ENCODE measurements at places on chromosomes 3 and 15. TPM values are rescaled to one million over a fixed set of nuclear protein-coding genes. Genes with fewer than 3 reads are reported as not detected.

- DNase-seq = no peak
Observed at GRCh38 chr3:32969656-32970055, 18.2 kb downstream of the CCR4 start.

ACTC1 gene
- total RNA-seq = not detected

GRCh38 chr15:62071711-62072308 lies 5.0 kb downstream of the C2CD4A start:
- DNase-seq = no peak

DNA sequence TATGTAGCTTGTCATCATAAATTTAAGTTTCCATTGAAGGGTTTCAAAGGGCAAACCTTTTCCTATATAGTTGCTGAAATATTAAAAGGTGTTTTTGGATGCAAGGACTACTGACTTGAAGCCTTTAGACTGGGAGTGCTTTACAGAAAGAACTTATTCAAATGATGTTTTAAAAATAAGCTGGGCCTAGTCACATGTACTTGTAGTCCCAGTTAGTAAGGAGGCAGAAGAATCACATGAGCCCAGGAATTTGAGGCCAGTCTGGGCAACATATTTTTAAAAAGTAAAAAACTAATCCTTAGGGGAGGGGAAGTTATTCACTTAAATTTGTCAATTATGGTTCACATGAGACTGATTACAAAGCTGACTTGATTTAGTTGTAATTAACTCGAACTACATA lies 65.0 kb downstream of the SMARCC1 start:
- no peak for DNase-seq

ZBBX gene
- total RNA-seq = not detected

GRCh38 chr15:25171111-25171811 lies 216.5 kb downstream of the SNRPN start:
- DNase-seq = no peak

SUSD5 gene
- total RNA-seq = 2.3 TPM

LRRC31 gene
- total RNA-seq = 0.14 TPM

DNA sequence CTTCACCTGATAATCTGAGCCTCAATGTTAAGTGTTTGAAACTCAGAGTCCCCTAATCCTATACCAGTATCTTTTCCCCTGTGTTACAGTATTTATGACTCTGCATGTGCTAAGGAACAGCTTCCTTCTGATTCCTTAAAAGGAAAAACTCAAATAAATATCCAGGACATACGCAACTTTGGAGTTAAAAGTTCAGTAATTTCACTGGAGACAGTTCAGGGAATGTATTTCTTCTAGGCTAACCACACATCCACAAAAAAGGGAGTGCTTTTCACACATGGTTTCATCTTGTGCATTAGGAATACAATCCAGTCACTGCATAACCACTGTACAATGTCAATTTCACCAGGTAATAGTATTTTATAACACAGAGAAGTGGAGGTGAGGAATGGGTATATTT lies 31.0 kb downstream of the PGBD4 start:
- DNase-seq = no peak

DNA sequence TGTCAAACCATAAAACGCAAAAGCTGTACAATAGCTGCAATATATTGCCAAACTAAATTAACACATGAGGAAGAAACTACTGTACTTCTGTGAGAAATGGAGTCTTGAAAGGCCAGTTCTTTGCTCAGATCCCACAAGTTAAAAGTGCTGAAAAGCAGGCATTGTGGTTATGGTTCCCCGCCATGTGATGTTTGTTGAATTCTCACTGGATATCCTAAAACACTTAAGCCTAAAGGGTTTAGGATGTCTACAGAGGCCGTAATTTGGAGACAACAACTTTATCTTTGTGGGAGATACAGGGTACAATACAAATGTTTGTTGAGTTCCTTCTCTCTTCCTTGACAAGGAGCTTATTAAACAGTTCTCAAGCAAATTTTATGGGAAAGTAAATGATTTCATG lies 53.2 kb downstream of the TMEM212 start:
- DNase-seq = no peak

DNA sequence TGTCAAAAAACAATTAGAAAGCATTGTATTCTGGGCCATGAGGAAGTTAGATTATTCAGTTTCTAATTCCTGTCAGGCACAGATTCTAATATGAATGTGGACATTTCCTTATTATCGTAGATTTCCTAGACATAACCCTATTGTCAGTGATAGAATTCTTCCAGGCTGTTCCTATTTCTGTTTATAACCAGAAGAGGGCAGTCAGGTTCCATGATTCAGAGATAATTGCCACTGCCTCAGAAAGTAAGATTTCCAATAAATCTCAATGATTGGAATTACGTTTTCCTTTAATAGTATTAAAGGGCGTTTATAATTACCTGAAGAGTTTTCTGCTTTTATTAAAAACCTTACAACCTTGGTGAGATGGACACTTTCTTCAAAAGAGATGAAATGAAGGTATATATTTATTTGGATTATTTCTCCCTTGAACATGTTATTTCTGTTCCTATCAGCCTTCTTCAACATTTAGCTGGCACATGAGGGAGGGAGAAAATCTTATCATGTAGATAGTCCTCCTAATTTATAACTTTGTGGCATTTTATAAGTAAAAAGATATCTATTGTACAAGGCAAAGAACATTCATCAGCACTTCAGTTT lies 439.2 kb downstream of the MCTP2 start:
- peak; percentile 15 for DNase-seq

- DNase-seq = no peak
Observed at GRCh38 chr3:58120075-58120812, 90.5 kb downstream of the DNASE1L3 start.

GRCh38 chr3:35946121-35946853 lies 307.0 kb downstream of the ARPP21 start:
- DNase-seq = no peak

- DNase-seq = no peak
Observed at GRCh38 chr3:19931767-19932188, 2.2 kb downstream of the EFHB start.

GRCh38 chr3:149886957-149887356 lies 73.9 kb downstream of the RNF13 start:
- no peak for DNase-seq

GRCh38 chr3:69094467-69095205 lies 9.9 kb downstream of the ARL6IP5 start:
- DNase-seq = no peak

PLEKHO2 gene
- 3.9 TPM for total RNA-seq

DNA sequence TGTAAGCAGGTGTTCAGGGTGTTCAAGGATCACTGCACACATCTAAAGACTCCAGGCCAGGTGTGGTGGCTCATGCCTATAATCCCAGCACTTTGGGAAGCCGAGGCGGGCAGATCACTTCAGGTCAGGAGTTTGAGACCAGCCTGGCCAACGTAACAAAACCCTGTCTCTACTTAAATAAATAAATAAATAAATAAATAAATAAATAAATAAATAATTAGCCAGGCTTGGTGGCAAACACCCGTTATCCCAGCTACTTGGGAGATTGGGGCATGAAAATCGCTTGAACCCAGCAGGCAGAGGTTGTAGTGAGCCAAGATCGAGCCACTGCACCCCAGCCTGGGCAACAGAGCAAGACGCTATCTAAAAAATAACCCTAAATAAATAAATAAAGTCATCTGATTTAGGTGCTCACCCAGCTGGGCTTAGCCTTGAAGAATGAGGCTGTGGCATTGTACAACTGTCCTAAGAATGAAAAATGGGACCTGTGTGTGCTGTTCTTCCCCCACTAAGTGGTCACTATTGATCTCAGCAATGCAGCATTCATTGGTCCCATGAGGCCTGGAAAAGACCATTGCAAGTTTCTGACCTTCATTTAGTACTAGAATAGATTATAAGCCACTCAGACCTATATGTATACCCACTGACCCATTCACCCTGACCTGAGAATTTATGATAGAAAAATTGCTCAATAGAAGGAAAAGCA lies 82.8 kb upstream of the ABHD17C start:
- no peak for DNase-seq

GRCh38 chr3:100009276-100010086 lies 104.8 kb downstream of the FILIP1L start:
- no peak for DNase-seq

CNTN3 gene
- total RNA-seq = 0.46 TPM

DNA sequence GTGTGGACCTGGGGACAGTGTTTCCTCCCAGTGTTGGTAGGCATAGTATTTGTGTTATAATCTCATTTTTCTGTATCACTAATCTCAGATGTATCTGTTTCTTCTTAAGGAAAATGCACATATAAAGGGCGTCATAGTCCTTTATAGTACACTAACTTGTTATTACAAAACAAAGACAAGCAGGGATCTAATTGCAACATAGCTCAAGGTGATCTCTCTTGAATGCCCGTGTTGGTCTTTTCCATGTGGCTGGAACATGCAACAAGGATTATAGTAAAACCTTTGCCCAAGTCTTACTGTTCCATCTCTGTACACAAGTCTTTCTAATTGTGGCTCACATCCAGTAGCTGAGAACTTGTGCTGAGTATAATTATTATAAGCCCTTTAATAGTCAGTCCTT lies 3.5 kb upstream of the GPR87 start:
- DNase-seq = no peak

GRCh38 chr3:73727117-73727821 lies 102.5 kb upstream of the PDZRN3 start:
- DNase-seq = no peak

DNA sequence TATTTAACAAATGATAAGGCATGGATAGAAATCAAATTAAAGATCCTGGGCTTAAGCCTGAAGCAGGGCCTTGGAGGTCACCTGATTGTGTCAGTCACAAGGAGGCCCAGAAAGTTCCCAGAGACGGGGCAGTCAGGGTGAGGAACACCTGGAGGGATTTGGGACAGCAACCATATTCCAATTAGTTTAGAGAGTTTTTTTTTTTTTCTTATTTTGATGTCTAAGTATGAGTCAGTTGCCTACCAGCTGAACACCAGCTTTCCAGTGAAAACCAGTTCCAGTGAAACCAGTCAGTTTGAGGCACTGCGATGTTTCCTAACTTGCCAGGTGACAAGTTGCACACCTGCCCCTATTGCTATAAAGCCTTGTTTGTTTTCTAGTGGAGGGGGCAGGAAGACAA lies 350.7 kb upstream of the AZI2 start:
- DNase-seq = no peak
